NCI-H1417 (cell line): ENCODE measurements at places on chromosomes 5 and 9.

DNA sequence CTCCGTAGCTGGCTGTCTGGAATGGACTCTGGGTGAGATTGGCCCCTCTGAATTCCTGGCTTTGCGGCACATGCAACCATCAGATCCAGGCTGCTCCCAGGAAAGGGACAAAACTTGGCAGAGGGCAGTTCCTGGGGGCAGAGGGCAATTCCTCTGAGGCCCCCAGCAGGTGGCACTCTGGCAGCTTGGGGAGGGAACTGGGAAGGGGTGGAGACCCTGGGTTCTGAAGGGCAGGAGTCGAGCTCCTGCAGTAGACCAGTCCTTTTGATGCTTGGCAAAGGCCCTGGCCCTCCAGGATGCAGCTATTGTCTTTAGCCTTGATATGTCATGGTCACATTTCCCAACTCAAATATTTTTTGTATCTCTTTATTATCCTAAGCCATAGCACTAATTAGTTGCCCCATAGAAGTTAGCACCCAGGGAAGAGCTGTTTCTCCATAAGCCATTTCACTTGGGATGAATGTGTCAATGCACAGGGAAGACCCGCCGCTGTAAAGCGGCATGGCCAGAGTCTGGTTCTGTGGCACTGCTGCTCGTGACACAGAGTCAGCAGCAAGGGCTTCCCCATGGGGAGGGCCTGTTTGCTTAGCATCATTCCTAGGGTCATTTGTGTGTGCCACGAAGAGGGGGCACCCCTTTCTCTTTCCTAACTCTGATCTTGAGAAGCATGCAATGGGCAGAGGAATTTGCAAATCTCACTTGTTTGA is 51.2 kb upstream of the CDK20 start:
- no peak for DNase-seq

DNA sequence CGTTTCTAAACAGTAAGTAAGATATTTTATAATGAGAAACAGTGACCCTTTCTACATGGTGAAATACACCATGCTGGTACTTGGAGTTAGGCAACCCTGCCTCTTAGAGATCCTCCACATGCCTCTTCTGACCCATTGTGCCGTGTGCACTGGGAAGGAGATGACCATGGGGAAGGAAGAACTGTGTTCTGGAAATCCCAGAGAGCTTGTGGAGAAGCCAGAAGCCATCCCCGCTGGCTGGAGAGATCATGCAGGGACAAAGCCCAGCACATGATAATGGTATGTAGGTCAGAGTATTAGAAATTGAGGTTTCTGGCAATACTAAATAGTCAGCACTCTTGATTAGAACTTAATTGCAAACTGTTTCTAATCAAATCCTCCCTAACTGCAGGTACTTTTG is 307.3 kb downstream of the FBXL7 start:
- no peak for DNase-seq

- DNase-seq, result no peak
These were observed 433.2 kb downstream of the SEMA5A start for GRCh38 chr5:9112520-9113291.

- DNase-seq, result no peak
These were observed 17.4 kb downstream of the CDC42SE2 start for GRCh38 chr5:131281133-131281867.

DNA sequence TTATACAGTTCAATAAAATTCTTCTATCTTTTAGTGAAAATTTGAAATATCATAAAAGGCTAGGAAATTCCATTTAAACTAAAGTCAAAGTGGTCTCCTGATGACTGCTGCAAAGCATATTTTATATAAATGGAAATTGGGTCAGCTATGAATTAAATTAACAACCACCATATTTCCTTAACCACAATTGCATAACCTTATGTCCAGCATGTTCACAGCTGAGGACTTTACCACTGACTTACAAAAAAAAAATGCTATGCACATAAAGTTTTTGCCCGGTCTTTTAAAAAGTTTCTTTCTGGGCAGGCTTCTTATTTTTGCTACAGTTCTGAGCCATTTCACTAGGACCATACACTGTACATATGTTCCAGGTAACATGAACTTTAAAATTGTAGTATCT is 208.6 kb upstream of the RGMB start:
- DNase-seq, result no peak

DNA sequence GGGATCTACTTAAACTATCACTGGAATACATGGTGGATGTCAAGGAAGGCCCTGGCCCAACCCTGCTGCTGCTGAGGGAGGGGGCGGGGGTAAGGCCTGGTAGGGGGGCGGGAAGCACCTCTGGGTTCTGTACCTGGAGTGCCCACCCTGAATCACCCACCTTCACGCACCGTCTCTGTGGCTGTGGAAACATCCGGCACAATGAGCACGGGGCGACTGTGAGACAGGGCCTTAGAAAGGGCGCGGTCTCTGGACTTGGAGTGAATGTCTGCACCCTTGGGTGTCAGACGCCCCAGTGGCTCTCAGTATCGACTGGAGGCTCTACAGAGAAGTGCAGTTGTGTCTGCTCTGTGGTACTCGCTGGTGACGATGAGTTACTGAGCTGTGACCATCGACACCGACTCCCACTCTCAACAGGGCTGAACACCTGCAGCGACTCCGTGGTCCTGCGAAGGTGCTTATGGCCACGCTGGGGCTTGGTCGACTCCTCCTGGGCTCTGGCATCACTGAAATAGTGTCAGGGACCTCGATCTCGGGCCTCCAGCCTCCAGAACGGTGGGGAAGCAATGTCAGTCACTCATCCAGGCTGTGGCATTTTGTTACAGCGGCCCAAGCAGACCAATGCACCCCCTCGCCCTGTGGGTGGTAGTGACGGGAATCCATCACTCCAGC is 25.5 kb upstream of the SLC6A19 start:
- no peak for DNase-seq

DNA sequence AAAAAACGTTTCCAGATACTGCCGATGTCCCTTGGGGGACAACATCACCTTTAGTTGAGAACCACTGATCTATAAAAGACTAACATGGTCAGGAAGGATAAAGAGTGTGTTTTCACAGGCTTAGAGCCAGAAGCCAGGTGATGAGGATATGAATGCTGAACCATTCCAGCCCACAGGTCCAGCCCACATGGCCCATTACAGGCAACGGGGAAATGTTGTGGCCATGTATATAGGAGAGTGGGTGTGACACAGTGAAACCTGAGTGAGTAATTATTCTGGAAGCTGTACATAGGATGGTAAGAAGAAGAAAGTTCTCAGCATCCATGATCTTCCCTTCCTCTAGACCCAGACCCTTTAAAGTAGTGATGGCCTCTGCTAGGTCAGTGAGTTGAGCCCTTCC is 56.0 kb upstream of the FOXI1 start:
- DNase-seq, result no peak

- no peak for DNase-seq
These were observed 65.1 kb upstream of the IQGAP2 start for GRCh38 chr5:76337953-76338451.

DNA sequence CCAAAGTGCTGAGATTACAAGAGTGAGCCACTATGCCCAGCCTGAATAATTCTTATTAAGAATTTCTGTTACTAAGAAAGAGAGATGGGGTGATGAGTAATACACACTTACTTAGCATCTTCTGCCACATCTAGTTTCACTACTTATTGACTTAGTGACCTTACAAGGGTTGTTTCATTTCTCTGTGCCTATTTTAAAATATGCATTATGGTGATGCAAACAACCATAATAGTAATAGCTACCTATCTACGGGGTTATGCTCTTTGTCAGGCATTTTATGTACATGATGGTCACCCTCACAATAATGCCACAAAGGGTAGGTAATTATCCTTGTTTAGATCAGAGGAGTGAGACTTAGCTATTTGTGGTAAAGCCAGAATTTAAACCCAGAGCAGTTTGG is 499.0 kb upstream of the SGCD start:
- DNase-seq, result no peak

DNA sequence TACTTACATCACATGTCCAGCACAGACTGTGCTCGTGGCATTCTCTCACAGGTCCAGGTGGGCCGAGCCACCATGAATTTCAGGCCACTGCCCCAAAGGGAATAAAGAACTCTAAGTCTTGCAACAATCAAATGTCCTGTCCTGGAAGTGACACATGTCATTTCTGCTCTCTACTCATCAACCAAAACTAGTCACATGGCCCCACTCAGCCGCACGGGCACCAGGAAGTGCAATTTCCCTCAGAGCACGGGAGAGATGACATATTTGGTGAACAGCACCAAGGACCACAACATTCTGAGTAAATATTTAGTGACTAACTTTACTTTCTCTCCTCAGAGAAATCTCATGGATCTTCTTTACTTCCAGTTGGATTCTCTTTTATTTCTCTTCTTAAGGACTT is 131.1 kb upstream of the TUT7 start:
- no peak for DNase-seq

GRCh38 chr5:36842087-36842486 is 34.5 kb upstream of the NIPBL start:
- no peak for DNase-seq

DNA sequence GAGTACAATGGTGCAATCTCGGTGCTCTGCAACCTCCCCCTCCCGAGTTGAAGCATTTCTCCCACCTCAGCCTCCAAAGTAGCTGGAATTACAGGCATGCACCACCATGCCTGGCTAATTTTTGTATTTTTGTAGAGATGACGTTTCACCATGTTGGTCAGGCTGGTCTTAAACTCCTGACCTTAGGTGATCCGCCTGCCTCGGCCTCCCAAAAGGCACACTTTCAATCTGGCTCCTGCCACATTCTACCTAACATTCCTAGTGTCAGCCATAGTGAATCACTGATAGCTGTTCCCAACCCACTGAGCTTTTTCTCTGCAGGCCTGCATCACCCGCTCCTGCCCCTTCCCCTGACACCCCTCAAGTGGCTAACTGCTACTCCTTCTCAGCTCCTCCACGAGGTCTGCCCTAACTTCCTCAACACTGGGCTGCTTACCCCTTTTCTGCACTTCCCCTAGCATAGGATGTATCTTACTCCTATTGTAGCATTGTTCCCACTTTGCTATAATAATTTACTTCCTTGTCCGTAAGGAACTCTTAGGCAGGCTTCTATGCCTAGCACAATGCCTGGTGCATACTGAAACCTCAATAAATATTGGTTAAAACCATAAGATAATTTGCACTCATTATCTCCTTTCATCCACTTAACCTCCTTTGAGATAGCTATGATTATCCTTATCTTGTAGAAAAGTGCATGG is 42.0 kb upstream of the LIFR start:
- no peak for DNase-seq

GRCh38 chr5:149829954-149830353 is 99.8 kb downstream of the PPARGC1B start:
- DNase-seq, result no peak

DNA sequence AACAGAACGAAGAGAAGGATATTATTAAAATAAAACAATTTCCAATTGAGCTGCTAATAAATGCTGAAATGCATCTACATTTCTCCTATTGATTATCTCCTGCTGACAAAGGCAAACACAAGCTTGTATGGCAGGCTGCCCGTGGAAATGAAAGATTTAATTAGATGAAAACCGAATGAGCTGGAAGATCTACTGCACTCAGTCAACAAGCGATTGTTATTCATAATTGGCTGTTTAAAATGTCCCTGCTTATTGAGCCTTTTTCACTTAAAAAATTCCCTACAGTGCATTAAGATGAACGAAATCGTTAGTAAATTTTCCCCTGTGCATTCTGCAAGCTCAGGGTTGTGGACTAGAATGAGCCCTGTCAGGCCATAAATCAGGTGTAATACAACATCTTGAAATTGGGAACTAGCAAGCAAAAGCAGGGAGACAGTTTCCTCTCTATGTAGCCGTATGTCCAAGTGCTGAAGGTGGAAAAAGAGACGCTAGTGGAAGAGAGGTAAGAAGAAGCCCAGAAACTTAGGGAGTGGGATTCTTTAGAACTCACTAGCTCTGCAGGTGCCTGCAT is 28.5 kb upstream of the KIF4B start:
- DNase-seq, result peak; percentile 39

DNA sequence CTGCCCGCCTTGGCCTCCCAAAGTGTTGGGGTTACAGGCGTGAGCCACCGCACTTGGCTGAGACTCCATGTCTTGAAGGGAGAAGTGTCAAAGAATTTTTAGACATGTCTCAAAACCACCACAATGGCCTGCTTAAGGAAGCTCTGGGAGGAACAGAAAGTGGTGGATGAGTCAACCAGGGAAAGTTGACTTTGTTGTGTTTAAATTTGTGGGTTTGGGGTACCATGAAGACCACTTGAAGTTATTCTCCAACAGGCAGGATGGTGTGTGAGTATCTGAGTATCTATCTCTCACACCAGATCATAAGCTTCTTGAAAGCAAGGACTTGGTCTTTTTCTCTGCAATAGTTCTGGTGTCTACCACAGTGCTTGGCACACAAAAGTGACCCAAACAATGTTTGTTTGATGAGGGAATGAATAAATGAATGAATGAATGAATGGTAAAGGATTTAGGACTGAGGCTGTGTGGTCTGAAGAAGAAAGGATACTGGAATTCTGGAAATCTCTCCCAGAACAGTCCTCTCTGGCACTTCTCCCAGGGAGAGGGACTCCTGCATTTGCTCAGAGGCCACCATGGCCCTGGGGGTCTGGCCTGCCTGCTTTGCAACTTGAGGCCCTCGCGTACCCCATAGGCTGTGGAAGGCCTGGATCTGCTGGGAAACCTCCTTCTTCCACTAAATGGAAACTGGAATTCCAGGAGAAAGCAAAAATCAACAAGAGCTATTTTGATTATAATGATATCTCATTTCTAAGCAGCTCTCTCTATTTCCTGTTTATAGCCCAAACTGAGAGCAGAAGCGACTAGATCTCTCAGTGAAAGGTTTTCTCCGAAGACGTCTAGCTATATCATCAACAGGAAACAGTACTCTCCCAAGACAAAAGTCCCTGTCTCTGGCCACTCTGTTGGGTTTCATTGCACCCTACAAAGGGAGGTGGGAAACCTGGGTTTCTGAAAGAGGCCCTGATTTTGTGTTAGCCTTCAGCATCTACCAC is 187.9 kb downstream of the PALM2AKAP2 start:
- no peak for DNase-seq

GRCh38 chr9:27532046-27532445 is 2.4 kb upstream of the MOB3B start:
- DNase-seq, result no peak

GRCh38 chr5:104452550-104452949 is 890.0 kb upstream of the NUDT12 start:
- no peak for DNase-seq

DNA sequence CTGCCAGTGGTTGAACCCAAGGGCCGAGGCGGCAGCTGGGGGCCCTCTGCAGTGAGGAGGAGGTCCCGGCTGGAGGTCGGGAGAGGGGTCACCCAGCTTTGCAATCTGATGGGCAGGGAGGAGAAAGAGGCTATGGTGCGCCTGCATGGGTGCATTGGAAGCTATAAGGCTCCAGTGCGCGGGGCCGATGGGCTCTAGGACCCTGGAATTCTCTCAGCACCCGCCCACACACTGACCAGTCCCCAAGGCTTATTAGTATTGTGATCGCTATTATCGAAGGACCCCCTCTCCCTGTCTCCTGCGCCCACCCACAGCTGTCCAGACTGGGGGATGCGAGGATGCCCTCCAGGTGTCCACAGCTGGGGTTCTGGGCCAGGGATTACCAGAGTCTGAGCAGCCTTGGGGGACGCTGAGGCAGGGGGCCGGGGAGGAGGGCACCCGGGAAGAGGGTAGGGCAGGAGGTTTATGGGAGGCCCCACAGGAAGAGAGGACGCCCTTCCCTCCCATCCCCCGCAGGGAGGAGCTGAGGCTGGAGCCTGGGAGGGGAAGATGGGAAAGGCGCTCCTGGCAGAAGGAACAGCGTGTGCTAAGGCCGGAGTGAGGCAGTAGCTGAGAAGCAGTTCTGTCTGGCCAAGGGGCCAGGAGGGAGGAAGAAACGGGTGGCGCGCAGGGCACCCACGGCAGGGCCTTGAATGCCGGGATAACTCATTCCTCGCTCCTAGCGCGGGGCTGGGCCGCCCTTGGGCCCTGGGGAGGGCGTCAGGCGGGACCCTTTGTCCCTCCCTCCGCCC is 24.2 kb downstream of the C9orf50 start:
- no peak for DNase-seq

GRCh38 chr5:173741729-173742431 is 125.4 kb upstream of the BOD1 start:
- no peak for DNase-seq
